Aorta (tissue), 5 donors: ENCODE measurements at places on chromosomes 5 and 9. TPM values are rescaled to one million over a fixed set of nuclear protein-coding genes. Genes with fewer than 3 reads are reported as not detected.
A peak's percentile ranks its signal among the peaks of the same experiment; 100 is the strongest.

- no peak for DNase-seq
Measured at GRCh38 chr9:78860801-78861475, 564.0 kb downstream of the PSAT1 start.

DNA sequence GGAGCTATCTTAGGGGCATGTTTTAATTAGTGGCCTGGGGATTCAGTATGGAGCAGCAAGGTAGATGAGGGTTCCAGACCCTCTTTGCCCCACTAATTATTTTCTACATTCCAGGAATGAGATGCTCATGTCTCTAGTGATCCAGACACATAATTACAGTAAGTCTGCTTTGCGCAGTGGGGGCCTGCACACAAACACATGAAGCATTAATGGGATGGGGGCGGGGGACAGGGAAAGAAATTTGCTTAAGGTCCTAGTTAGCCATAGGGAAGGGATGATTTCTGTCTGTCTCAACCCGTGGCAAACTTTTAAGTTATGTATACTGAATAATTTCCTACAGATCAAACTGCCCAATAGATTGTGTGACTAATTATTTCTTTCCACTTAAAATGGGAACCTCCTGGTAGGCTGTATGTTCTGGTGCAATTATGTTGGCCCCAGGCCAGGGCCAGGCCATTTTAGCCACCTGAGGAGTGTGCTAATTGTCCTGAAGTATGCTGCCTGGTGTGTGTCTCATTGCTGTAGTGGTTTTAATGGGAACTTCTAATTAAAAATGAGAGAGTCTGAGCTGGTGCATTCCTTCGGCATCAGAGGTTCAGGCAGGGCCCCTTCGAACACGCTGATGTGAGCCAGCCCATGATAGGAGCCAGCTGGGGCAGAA lies 134.4 kb downstream of the PTTG1 start:
- no peak for DNase-seq

GRCh38 chr5:143835251-143835650 lies 23.3 kb downstream of the HMHB1 start:
- DNase-seq, result no peak

The CMYA5 gene
- total RNA-seq, result 1.0 TPM

The ANKRD31 gene
- 0.24 TPM for total RNA-seq

The LRRC70 gene
- 9.6 TPM for total RNA-seq

DNA sequence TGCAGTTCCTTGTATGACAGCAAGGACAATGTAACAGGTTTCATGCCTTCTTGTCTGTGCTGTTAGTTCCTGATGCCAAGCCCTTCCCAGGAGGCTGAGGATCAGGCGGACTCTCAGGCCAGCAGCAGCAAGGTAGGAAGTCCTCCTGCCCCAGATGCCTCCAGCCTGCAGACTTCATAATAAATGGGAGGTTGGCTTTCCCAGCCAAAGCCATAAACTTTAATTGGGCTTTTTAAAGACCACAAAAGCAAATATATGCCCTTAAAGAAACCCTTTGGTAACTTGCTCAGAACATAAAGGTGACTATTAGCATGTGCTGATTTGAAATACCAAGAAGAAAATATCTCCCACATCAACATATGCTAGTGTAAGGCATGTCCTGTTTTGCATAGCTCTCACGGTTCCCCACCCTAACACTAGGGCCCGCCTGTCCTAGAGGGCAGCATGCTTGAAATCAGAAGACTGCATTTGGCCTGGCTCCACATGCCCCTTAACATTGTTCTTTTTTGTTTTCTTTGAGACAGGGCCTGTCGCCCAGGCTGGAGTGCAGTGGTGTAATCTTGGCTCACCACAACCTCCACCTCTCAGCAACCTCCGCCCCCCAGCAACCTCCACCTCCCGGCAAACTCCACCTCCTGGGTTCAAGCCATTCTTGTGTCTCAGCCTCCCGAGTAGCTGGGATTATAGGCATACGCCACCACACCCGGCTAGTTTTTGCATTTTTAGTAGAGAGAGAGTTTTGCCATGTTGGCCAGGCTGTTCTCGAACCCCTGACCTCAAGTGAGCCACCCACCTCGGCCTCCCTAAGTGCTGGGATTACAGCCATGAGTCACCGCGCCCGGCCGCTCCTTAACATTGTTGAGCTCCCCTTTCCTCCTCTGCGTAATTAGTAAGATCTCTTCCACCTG lies 44.6 kb upstream of the FCN1 start:
- DNase-seq, result no peak

The CREBRF gene
- 36.0 TPM for total RNA-seq

The PCDHB3 gene
- 2.9 TPM for total RNA-seq

DNA sequence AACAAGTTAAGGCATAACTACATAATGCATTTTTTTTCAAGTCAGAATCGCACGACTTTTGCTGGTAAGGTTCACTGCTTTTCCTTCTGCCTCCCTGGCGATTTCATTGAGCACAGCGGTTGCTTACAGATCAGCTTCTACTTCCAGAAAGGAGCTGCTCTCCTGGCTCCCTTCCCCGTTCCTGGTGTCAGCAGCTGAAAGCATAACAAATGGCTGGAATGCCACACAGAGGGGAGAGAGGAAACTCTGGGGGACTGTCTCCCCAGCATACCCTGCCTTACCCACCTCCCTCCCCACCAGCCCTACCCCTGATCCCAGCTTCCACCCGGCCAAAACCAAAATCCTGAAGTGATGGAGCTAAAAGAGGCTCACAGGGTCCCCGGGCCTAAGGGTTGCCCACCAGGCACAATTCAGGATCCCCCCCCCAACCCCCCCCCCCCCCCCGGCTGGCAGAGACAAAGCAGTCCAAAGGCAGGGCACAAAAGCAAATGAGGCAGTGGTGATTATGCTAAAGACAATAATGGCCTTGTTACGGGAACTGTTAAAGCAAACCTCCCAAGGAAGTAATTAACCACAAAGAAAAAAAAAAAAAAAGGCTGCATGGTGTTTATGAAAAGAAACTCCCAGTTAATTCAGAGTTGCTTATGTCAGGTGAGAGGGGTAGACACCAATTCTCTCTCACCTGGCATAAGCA lies 126.1 kb upstream of the WWC1 start:
- no peak for DNase-seq

DNA sequence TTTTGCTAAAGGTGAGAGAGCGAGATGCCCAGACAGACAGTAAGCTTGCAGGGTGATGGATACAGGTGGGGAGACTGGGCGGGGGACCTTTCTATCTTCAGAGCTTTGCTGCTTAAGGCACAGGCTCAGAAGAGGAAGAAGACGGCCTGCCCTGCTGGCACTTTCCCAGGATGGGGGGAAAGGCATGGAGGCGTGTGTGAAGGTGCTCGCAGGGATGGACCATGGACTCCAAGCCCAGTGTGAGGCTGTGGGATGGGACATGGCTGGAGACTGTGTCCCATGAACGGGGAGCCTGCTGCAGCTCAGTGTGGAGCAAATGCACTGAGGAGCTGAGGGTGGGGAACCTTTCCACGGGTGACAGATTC lies 243.2 kb upstream of the IRX4 start:
- no peak for DNase-seq

The LRRTM2 gene
- total RNA-seq, result 0.24 TPM

The ANKRD34B gene
- total RNA-seq, result not detected

GRCh38 chr9:131874916-131875670 lies 135.2 kb upstream of the RAPGEF1 start:
- no peak for DNase-seq

DNA sequence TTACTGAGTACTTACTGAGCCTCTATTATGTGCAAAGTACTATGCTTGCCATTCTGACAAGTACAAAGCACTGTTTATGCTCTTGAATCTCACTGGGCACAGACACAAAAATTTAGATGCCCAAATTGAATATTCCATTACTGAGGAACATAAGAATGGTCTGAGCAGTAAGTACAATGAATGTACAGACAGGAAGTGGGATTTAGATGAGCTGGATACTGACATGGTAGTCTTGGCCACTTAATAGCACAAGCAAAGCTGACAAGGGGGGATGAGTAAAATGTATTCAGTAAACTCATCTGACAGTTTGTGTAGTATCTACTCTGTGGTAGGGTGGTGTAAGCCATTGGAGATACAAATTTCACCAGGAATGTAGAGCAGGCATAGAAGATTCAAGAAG lies 132.4 kb downstream of the EFNA5 start:
- DNase-seq, result no peak

DNA sequence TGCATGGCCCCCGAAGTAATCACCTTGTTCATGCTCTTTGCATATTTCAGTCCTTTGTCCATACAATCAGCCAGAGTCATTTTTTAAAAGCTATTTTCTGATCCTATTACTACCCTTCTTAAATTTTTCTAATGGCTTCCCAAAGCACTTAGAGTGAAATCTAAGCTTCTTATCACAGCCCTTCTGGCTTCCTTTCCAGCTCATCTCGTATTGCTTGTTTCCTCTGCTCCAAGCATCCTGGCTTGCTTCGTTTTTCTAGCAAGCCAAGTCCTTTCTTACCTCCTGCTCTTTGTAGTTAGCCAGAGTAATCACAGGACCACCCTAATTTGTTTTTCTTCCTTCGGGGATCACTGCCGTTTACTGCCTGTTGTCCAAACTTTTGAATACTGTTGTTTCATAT lies 453.3 kb downstream of the KIF4B start:
- no peak for DNase-seq

DNA sequence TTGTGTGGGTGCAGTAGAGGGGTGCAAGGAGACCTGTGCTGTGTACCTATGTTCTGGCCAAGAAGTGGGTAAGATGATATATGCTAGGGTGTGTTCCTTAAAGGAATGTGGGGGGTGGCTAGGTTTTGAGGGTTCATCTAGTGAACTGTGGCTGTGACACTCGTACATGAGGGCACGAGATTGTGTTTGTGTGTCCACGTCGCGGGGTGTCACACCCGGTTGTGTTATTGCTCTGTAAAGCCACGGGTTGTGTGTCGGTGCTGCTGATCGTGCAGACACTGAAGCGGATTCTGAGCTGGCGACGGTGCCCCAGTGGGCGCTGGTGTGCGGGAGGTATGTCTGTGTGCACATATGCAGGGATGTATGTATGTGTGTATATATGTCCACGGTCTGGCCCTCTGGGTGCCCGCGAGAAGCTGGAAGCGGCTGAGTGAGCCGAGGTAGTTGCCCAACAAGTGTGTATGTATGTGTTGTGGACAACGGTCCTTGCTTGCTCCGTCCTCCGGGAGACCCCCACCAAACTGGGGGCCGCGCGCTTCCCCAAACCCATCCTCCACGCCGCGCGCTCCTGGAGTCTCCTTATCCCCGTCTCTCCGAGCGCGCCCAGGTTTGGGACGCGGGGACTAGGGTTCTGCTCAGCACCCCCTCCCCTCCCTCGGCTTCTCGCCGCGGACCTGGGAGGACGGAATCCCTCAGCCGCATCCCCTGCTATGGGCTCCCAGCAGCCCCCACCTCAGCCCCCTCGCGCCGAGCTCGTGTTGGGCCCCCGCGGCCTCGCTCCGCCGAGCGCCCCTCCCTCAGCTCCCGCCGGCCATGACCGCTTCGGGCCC lies 639 bp downstream of the PCDH1 start:
- peak; percentile 74 for DNase-seq

DNA sequence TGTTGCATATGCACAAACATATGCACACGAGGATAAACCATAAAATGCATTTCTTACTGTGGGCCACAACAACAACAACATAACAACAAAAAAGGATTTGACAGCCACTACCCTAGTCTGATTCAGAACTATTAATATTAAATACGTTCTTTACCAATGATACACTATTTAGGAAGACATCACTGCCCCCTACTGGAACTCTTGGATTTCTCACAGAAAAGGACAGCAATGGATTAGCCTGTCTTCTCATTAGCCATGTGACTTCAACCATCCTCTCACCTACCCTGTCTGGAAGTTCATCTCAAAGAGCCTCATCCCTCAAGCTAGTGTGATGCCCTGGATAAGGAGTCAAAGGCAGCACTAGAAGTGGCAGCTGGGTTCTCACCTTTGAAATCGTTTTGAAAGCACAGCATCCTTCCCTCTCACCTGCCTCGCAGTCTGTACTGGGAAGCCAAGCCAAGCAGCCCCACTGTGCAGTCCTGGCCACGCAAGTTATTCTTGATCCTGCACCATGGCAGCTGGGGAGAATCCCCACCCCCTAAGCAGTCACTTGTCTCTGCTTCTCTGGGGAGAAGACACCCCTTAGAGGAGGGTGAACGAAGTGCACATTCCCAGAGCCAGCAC lies 64.6 kb downstream of the SH3TC2 start:
- DNase-seq, result no peak

DNA sequence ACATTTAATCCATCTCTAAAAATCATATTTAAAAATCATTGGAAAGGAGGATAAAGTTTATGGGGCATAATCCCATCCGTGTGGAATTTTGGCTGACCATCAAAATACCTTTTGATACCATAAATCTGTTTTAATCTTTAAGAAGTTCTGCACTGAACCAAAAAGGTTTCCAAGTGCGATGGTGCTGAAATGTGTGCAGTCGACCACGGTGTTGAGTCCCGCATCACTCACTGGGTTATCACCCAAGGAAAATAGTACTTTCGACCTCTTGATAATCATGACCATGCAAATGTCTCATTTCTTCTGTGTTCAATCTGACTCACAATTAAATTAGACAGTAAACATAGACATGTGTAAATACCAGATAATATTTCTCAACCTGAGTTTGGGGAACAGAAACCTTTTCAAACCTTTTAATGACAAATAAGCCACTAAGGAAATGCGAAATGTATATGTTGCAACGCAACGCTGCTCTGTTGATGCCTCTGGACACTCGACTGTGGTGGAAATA lies 62.0 kb upstream of the CDH6 start:
- no peak for DNase-seq

DNA sequence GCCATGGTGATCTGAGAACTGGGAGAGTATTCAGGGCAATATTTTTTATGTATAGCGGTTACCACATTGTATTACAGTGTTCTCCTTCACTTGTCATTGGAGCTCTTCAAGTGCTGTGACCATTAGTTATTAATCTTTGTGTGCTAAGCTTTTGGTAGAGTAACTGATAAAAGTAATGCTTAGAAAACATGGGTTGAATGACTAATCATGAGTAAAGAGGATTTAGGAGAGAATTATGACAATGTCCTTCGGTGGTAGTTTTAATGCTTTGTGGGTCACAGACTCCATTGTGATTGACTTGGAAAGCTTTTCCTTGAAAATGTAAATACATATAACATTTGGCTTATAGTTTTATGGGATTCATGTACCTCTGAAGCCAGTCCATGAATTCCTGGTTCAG lies 21.4 kb downstream of the TGFBR1 start:
- no peak for DNase-seq

DNA sequence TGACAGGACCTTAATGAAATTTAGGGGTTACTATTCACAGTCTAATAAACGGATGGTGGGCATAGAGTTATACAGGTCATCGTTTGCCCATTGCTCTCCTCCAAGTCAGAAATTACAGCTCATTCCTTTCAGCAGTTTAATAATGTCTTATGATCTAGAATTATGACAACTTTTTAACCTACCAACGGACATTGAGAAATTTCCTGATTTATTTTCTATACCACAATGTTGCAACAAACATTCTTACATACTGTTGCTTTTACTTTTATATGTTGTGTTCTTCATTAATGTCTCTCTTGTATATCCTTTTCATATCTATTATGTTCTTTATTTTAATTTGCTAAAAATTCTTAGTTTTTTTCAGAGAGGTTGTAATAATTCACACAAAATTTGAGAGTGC lies 152.8 kb upstream of the PRLR start:
- no peak for DNase-seq
